ENCODE measurements at places on chromosomes 12 and 14. TPM values are rescaled to one million over a fixed set of nuclear protein-coding genes. Genes with fewer than 3 reads are reported as not detected.

The ACSM4 gene
- total RNA-seq: not detected

The SMIM41 gene
- not detected for total RNA-seq

The DBX2 gene
- total RNA-seq: not detected

The ARID4A gene
- total RNA-seq: 94.7 TPM

The ACRBP gene
- 0.95 TPM for total RNA-seq

The COX8C gene
- total RNA-seq: not detected

The DDX11 gene
- 63.8 TPM for total RNA-seq

The NPAS3 gene
- not detected for total RNA-seq

The NCKAP5L gene
- 9.8 TPM for total RNA-seq

- DNase-seq: no peak
Measured at GRCh38 chr12:22738945-22739344, 114.0 kb downstream of the ETNK1 start.

DNA sequence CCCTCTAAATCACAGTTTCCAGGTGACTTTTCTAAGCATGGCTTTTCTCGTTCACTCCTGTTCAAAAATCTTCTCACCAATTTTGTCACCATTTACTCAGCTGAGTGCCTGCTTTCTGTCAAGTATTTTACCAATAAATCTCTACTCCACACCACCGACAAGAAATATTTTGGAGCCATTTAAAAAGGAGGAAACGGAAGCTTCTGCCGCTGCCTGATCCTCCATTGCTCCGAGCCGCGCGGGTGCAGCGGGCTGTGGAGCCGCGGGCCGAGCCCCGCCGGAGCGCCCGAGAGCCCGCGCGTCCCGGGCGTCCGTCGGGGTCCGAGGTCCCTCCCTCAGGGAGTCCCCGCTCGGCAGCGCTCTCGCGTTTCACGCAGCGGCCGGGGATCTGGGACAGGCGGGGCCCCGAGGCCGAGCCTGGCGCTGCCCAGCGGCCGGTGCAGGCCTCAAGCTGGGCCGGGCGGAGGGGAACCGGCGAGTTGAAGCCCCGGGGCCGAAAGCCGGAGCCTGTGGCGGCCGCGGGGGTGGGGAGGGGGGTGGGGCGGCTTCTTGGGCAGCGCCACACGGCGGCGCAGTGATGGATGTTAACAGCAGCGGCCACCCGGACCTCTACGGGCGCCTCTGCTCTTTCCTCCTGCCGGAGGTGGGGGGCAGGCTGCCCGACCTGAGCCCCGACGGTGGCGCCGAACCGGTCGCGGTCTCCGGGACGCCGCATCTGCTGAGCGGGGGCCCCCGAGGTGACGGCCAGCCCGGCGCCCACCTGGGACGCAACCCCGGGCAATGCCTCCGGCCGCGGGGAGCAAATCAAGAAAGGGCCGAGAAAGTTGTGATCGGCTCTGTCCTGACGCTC lies 1.1 kb upstream of the HEBP1 start:
- DNase-seq: peak; percentile 28

DNA sequence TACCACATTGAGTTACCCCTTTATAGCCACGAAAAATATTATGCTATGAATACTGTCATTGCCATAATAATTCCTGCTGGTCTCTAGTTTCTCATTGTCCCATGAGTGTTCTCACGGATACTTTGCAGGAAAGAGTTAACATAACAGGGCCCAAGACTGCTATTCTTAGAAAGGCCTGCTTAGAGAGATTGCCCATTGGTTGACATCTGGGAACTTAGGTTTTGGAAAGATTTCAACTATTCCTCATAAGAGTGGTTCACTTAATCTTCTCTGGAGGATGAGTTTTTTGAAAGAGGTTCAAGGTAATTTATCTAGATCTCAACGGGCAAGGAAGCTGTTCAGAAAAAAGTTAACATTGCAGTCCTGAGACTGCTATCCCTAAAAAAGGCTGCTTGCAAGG lies 18.4 kb upstream of the PRPF39 start:
- no peak for DNase-seq

DNA sequence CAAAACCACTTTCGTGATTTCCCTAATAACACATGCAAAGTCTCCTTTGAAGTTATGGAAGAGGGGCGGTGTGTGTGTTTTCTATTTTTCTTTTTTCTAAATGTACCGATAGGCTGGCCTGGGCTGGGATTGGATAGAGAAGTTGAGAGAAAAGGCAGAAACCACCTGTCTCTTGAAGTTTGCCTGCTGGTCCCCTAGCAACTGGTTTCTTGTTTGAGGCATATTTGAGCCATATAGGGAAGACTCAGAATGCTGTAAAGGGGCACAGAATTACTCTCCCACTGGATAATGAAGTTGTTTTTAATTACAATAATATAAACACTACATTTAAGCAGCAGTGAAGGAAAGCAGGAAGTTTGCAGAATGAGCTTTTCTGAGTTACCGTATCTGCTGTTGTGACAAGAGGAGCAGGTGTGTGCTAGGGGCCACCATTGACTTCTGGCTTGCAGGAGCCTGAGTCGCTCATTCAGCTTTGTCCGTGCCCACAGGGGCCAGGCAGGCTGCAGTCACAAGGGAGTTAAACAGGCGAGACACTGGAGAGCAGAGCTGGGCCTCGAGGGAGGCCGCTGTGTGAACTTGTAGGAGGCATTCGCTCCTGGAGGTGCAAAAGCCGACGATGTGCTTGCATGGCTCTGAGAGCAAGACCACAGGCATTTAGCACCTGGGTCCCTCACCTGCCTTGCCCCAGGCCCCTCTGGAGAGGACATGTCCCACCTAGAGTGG lies 173.8 kb upstream of the RGS6 start:
- no peak for DNase-seq

- no peak for DNase-seq
Measured at GRCh38 chr12:57497223-57498131, 9.6 kb downstream of the MARS1 start.

DNA sequence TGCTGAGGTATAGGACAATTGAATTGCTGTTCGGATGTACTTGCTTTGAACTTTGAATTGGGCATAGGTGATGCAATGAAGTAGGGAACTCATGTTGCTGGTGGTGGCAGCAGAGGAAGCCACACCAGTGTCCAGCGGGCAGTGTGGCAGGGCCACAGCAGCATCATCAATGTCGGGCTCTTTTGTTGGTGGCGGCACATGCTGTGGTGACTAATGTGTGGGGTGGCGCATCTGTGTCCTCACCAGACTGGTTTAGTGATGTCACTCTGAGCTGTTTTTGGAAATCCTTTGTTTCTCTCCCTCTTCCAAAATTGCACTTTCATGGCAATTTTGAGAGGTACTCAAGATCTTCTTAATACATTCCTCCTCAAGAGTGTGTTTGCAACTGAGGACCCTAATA lies 187.6 kb downstream of the ETNK1 start:
- no peak for DNase-seq

GRCh38 chr12:74412606-74413230 lies 124.9 kb upstream of the ATXN7L3B start:
- DNase-seq: no peak

DNA sequence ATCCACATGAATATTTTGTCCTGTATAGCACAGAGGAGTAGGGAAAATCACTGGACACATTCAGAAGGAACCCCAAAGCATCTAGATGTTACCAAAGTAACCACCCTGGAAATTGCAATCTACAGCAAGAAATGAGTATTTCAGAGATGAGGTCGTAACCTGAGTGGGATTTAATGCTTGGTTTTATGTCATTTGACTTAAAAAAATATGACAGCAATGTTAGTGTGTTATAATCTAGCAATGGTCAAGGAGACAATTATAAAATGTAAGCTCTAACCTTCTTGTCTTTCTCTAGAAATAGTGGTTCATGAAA lies 256.6 kb downstream of the NAV3 start:
- DNase-seq: no peak

DNA sequence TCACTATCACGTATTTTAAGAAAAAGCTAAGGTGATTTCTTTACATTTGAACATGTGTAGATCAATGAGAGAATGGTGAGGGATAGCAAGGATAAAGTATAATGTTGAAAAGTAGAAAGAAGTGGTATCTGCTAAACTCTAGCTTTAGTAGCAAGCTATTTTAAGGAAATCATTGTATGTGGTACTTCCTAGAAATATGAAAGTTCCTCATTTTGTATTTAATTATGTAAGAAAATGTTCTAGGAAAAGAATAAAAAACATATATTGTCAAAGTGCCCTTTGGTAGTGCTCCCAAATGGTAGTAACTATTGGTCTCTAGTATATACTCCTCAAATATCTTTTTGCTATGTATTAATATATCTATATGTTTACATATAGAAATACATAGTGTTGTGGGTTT lies 35.7 kb downstream of the RAB21 start:
- no peak for DNase-seq

DNA sequence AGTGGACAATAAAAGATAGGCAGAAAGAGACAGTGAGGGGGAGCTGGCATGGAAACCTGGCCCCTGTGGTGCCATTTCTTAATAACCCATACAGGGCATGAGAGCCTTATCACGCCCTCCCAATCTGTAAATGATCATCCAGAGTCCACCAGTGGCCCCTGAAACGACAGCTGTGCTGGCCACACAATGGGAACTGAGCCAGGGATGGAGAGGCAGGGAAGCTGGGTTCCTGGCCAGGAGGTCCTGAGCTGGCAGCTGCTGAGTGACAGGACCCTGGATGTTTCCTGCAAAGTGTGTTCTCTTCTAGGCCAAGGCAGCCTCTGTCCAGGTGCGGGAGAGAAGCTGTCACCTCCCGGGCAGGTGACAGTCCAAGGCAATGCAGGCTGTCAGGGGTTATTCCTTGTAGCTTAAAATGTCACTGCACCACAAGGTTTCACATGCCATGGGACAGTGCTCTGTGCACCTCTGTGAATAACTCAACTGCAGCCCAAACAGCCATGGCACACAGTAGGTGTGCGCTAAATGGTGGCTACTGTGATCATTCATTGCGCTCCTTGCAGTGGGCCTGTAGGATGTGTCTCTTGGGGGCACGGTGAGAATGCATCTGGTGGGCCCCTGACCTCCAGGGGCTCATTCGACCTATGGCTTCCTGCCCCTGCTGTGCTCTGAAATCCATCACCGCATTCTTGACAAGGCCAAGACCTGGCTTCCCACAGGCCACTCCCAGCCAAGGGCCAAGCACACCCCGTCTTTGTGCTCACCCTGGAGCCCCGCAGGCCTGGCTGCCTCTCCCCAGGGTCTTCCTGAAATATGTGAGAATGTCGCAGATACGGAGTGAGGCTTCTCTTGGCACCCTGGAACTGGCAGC lies 46.3 kb upstream of the BCL11B start:
- no peak for DNase-seq
